ENCODE measurements at places on chromosomes 2 and 18. TPM values are rescaled to one million over a fixed set of nuclear protein-coding genes. Genes with fewer than 3 reads are reported as not detected.

GRCh38 chr2:30655660-30656059 lies 151.6 kb downstream of the CAPN13 start:
- DNase-seq = no peak

- no peak for DNase-seq
Observed at GRCh38 chr2:73292316-73292905, 937 bp downstream of the EGR4 start.

DNA sequence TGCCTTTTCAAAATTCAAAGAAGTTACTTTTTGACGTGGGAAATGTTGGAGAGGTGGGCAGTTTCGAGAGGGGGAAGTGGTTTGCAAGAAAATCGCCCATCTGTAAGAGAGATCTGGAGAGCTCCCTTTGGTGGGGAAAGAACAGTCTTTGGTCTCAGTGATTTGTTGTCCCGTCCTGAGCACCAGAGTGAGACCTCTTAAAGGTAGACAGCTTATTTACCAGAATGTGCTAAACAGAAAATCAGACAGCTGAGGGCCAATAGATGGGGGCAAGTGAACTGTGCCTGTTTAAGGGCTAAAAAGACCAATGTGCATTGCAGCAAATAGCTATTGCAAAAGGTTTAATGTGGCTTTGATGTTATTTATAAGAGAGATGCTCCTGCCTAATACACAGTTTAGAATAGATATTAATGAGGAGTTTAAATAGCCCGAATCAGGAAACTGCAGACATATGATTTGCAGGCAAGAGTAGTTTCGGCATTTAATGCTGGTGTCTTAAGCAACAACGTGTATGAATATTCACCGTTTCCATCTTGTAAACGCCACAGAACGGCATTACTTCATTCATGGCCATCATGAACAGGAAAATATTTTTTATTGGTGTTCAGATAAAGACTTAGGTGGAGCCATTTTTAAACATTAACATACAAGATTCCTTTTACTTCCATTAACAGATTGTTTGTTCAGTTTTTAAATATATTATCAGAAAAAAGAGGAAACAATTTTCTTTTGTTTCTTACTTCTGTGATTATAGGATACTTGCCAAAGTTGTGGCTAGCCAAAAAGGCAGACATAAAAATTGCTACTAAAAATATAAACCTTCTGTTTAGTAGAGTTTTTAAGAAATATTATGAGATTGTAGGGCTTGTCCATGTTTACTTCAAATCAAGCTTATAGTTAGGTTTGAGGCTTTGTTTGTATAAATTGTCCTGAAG lies 29.6 kb downstream of the ARHGAP15 start:
- peak; percentile 40 for DNase-seq

DNA sequence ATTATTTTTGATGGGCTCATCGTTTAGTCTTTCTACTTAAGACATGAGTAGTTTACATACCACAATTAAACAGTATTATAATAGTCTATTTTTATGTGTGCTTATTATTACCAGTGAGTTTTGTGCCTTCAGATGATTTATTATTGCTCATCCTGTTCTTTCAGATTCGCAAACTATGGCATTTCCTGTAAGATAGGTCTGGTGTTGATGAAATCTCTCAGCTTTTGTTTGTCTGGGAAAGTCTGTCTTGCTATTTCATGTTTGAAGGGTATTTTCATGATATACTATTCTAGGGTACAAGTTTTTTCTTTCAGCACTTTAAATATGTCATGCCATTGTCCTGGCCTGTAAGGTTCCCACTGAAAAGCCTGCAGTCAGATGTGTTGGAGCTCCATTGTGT lies 101.3 kb downstream of the DNAH7 start:
- no peak for DNase-seq

DNA sequence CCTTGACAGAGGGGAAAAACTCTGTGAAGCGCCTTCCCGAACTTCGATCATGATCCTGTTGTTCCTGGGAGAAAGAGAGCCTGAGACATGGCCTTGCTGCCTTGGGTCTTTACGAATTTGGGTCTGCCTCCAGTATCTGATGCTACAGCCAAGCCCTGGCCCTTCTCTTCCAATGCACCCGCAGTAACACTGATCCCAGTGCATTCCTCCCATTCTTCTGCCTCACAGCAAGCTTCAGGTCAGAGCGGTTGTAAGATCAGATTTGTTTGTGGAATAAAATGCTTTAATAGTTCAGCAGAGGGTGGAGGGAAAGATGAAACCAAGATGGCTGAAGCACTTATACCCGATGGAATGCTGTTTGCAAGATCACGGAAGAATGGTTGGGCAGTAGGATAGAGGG lies 196.7 kb upstream of the SIX2 start:
- no peak for DNase-seq

DNA sequence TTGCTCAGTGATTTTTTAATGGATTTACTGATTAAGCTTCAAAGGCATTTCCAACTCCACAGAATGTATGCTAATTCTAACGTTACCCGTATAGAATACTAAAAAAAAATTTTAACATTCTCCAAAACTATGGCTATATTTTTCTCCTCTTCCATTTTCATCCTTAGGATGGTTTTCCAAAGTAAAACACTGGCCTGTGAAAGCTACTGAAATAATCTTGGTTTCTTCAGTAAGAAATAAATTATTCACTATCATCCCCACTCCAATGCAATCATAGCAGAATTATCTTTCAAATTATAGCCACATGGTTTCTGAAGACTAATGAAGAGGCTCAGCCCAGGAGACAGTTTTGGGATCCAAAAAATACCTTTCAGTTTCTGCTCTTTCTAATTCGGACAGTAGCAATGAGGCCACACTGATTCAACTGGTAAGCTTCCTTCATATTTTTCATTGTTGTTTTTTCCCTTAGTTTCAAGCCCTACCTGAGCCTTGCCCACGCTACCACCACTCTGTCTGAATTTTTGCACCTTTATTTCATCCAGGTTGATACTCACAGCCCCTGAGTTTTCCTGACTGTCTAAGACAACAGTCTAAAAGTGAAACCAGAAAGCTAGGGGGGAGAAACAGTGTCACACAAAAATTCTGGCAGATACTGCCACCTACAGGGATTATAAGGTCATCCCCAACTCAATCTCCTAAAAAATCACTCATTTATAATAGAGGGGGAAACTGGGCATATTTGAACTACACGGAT lies 887.9 kb downstream of the NRXN1 start:
- DNase-seq = peak; percentile 64

DNA sequence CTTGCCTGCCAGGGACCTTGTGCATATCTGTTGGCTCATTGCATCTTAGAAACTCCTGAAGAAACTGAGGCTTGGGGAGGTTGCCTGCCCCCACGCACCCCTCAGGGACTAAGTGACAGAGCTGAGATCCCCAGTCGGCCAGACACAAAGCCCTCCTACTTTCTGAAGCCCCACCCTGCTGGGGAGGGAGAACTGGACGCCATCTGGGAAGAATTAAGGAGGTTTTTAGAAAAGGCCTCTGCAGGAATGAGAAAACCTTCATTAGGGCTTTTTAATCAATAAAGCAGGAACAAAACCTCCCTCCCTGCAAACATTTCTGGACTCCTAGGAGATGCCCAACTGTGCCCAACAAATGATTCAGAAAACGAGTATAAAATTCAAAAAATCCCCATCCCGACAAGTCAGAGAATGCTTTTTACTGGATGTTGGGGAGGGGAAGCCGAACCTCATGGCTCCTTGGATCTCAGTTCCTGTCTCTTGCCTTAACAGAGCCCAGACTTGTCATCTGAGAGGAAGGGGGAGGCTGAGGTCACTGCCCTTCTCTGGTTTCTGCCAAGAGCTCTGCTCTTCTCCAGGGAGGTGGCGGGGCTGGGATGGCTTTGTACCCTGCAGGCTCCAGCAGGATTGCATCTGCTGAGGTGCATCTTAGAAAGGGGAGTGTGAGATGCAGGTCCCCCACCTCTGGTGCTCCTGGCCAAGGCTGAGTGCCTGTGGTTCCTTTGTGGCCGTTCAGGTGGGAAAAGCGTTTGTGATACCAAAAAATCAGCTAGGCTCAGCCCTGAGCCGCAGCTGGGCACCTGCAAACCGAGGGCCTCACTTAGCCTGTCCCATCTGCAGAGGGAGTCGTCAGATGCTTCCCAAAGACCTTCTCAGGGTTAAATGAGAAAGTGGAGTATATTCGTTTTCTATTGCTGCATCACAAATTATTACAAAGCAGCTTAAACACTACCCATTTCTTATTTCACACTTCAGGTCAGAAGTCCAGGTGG lies 142.4 kb downstream of the ZFP36L2 start:
- DNase-seq = no peak

LRATD1 gene
- not detected for total RNA-seq

GPAT2 gene
- total RNA-seq = not detected

DYNAP gene
- not detected for total RNA-seq
